Liver (tissue), 10 donors: ENCODE measurements at places on chromosomes 6 and 20. TPM values are rescaled to one million over a fixed set of nuclear protein-coding genes. Genes with fewer than 3 reads are reported as not detected.

The XKR7 gene
- total RNA-seq: 0.05 TPM

The GPR63 gene
- 0.14 TPM for total RNA-seq

The LTB gene
- 5.3 TPM for total RNA-seq

GRCh38 chr20:3972161-3972560 lies 43.2 kb downstream of the RNF24 start:
- DNase-seq: no peak
